ENCODE measurements at places on chromosomes 7 and 10. TPM values are rescaled to one million over a fixed set of nuclear protein-coding genes. Genes with fewer than 3 reads are reported as not detected.
A peak's percentile ranks its signal among the peaks of the same experiment; 100 is the strongest.

The CYP2C18 gene
- total RNA-seq, result 0.17 TPM

- no peak for DNase-seq
Measured at GRCh38 chr7:116546916-116547315, 22.1 kb downstream of the CAV1 start.

GRCh38 chr7:106029451-106029850 lies 66.4 kb downstream of the CDHR3 start:
- DNase-seq, result no peak

GRCh38 chr10:122249303-122249850 lies 21.7 kb upstream of the BTBD16 start:
- no peak for DNase-seq

- no peak for DNase-seq
Measured at GRCh38 chr10:49686651-49687050, 7.2 kb downstream of the C10orf53 start.

DNA sequence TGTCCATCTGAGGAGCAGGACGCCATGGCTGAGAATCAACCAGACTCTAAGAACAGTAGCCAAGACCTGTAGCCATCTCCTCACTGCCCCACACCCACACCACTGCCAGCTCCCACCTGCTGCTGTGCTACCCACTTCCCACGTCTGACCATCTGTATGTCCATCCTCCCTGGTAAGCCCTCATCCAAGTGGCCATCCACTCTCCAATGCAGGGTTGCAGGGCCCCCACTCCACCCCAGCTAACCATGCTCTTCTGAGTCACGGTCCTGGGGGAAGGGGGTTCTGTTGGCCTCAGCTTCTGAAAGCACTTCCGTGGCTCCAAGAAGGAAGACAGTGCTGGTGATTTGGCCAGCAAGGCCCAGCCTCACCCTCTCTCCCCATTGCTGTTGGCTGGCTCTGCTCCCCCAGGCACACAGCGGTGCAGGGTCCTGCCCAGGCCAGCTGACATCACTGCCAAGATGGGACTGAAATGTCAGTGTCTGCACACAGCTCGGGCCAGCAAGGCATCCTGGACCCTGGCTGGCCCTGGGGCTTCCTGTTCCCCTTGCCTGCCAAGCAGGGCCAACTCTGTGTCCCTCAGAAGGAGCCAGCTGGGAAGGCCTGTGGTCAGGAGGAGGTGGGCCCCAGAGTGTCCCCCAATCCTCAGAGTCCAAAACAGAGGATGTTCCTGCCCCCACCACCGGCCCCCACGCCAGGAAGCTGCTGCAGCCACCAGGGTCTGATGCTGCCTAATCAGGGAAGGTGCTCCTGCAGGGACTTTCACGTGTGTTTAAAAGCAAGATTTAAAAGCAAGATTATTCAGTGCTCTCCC lies 17.5 kb downstream of the RASGEF1A start:
- DNase-seq, result no peak

GRCh38 chr7:140635816-140636215 lies 4.8 kb downstream of the DENND2A start:
- DNase-seq, result no peak

The MNX1 gene
- not detected for total RNA-seq

DNA sequence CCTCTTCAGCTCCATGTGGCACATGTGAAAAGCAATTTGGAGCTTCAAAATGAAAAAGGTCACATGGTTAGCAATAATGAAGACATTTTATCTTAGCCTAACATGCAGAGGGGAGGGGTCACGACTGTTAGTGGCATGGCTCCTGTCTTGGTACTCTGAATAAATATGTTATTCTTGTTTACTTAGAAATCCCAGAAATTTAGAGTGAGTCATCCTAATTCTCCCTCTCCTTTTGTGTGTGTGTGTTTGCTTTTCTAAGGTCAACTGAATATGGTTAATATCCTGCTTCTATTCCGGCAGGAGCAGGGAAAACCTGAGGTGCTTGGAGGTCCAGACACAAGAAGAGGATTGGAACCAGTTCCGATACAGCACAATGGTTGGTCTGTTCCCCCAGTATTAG lies 17.6 kb downstream of the BCCIP start:
- no peak for DNase-seq

GRCh38 chr10:49382826-49383225 lies 13.1 kb downstream of the DRGX start:
- DNase-seq, result no peak

DNA sequence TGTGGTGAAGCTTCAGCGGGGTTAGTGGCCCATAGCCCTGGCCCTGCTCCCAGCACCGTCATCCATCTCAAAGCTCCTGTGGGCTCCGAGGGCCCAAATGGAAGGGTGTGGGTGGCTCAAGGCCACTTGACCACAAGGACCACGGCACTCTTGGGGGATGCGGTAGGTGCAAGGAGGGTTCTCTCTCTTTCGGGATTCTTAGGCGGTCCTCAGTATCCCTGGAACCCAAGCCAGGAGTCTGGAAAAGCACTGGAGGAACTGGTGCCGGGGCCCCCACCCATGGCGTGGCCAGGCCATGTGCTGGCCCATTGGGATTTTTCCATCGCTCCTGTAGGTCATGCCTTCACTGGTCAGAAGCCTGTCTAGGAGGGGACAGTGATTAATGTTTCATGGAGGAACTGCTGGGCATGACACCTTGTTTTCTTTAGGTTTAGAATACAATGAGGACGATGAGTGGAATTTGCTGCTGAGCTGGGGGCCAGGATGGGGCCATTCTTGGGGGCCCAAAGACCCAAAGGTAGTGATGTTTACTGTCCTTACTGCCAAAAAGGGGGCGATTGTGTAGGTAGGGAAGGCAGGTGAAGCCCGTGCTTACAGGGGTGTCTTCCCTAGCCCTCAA lies 16.7 kb downstream of the AQP1 start:
- peak; percentile 65 for DNase-seq

GRCh38 chr7:79268730-79269129 lies 184.7 kb downstream of the MAGI2 start:
- DNase-seq, result no peak

DNA sequence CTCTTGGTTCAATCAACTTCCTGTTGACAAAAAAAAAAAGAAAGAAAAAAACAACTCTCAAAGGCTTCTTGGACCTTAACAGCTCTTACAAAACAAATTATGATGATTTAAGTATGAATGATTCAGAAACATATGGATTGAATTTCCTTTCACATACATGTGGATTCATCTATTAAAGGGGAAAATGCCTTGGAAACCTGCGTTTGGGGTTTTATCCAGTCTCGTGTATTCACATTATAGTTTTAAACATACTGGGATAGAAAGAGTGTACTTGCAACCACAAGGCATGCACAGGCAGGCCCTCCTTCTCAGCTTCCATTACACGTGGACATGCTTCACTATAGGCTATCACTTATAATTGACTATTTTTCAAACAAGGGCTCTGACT lies 286.7 kb downstream of the INHBA start:
- no peak for DNase-seq

The IFIT2 gene
- 3.3 TPM for total RNA-seq

DNA sequence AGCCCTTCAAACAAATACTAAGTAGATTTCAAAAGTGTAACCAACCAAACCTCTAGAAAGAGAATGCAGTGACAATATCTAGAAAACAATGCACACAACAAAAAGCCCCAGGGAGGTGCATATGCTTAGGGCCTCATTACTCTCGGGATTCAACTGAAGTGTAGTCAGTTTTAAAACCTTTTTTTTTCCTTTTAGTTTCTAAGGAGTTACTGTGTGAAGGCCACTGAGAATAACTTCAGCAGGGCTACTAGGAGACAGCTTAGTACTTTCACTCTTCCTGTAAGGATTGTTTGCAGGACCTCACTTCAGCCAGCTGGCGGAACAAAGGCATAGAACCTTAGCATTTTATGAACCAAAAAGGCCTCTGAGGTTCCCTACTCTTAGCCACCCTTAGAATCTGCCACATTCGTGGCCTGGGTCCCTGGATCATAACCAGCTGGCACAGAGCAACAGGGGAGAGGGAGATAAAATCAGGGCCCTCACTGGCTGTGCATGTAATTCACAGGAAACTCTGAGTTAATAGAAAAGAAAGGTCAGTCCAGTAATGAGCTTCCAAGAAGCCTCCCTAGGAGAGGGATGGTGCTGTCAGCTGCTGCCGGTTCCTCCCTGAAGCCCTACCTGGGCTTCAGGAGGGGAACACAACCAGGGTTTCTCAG lies 3.6 kb downstream of the VOPP1 start:
- no peak for DNase-seq

- DNase-seq, result no peak
Measured at GRCh38 chr7:25949736-25950487, 202.1 kb upstream of the NFE2L3 start.

The AGR3 gene
- not detected for total RNA-seq

DNA sequence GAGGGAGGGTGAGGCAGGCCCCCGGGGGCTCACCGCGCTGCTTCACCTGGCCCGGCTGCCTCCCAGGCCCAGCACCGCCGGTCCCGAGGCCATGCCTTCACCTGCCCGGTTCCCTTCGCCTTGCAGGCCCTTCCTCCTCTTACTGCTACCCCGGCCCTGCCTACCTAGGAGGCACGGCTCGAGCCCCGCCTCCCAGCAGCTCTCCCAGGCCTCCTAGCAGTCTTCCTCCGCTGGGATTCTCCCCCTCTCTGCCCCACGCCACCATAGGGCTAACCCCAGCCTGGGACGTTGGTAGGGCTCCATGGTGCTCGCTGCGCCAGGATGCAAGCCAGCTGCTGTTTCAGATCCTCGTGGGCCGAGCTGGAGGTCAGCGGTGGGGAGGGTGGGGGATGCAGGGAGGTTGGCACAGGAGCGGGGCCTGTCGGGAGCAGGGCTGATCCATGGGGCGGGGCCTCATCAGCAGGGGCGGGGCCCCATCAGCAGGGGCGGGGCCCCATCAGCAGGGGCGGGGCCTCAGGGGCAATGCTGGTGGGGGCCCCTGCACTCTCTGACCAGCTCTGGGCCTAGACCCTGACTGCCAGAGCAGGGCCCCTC lies 63.3 kb downstream of the RASGEF1A start:
- DNase-seq, result peak; percentile 71

DNA sequence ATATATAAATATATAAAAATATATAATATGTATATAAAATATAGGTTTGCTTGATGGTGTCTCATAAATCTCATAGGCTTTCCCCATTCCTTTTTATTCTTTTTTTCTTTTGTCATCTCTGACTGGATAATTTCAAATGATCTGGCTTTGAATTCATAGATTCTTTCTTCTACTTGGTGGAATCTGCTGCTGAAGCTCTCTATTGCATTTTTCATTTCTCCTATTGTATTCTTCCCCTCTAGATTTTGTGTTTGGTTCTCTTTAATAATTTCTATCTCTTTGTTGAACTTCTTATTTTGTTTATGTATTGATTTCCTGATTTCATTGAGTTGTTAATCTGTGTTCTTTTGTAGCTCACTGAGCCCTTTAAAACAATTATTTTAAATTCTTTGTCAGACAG lies 629.4 kb downstream of the GALNT17 start:
- no peak for DNase-seq

DNA sequence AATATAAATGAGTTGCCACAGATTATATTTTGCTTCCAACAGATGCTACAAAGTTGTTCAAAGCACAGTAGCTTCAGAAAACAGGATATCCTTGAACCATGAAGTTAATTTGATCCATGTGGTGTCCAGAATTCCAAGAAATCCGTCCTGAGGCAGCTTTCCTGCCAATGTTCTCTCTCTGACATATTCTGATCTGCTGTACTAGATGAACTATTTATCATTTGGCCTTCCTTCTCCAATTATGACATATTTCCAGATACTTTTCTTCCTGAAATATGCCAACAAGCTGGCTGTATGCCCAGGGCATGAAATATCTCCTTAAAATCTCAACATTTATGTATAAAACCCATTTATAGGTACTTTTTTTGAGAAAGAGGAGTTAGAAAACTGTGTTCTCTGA lies 141.1 kb downstream of the SPAG6 start:
- DNase-seq, result no peak

GRCh38 chr10:10589540-10590303 lies 427.9 kb upstream of the CELF2 start:
- DNase-seq, result no peak

GRCh38 chr7:42460933-42461332 lies 223.9 kb upstream of the GLI3 start:
- no peak for DNase-seq

DNA sequence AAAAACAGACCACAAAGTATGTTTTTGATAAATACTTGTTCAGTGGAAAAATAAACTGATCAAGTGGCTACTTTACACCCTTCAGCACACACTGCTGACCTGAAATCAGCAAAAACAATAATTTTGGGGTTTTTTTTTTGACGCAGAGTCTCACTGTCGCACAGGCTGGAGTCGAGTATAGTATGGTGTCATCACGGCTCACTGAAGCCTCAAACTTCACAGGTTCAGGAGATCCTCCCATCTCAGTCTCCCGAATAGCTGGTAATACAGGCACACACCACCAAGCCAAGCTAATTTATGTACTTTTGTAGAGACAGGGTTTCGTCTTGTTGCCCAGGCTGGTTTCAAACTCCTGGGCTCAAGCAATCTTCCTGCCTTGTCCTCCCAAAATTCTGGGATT lies 30.6 kb downstream of the TARP start:
- no peak for DNase-seq

The RAB18 gene
- total RNA-seq, result 178 TPM

DNA sequence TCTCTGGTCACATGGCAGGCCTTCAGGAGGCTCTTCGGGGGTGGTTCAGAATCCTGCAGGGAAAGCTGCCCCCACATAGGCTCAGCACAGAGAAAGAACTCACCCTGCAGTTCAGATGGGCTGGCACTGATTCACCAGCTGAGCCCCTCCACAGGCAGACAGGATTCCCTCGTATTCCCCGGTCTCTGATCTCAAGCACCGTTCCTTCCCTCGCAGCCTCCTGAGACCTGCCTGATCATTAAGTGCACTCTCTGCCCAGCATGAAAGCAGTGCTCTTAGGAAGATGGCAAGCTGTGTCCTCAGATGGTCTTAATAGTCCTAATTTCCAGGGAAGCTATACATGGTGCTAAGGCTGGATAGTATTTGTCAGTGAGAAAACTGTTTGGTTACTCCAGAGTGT lies 78.2 kb upstream of the NPS start:
- DNase-seq, result no peak

GRCh38 chr10:131750973-131751826 lies 149.6 kb upstream of the PPP2R2D start:
- DNase-seq, result no peak

- no peak for DNase-seq
Measured at GRCh38 chr10:119542988-119543813, 682 bp upstream of the RGS10 start.

GRCh38 chr10:22365644-22366434 lies 20.5 kb downstream of the SPAG6 start:
- no peak for DNase-seq

- DNase-seq, result no peak
Measured at GRCh38 chr7:14902589-14903067, at the start of gene DGKB. Gene DGKB, minus strand, starts transcription at chr7:14902751.

GRCh38 chr7:137025469-137026175 lies 157.2 kb downstream of the CHRM2 start:
- no peak for DNase-seq

The GRM3 gene
- total RNA-seq, result not detected

DNA sequence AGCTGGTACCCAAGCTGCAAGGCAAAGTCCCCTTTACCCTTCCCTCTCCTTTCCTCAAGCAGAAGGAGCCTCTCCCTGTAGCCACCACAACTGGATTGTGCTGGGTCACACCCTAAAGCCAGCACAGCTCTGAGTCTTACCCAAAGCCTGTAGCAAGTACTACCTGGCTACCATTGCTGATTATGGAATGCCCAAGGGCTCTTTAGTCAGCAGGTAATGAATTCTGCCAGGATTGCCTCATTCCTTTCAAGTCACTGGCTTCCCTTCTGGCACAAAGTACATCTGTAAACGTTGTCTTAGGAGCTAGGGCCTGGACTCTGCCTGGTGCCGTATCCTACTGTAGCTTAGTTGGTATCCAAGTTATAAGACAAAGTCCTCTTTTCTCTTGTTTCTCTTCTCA lies 52.0 kb downstream of the FAS start:
- DNase-seq, result no peak

- DNase-seq, result no peak
Measured at GRCh38 chr7:47191876-47192291, 390.0 kb downstream of the TNS3 start.

The SLC18A2 gene
- total RNA-seq, result not detected
